Foreskin keratinocyte (primary cell): ENCODE measurements at places on chromosomes 13 and 19. TPM values are rescaled to one million over a fixed set of nuclear protein-coding genes. Genes with fewer than 3 reads are reported as not detected.

The ZNF837 gene
- 0.78 and 1.2 TPM in 2 replicates for total RNA-seq

The C1QTNF9B gene
- total RNA-seq = not detected in 2 replicates

The FCAR gene
- not detected in 2 replicates for total RNA-seq

The IFNL1 gene
- total RNA-seq = not detected in 2 replicates

The LMTK3 gene
- total RNA-seq = 4.2 and 4.3 TPM in 2 replicates

The NTN5 gene
- not detected in 2 replicates for total RNA-seq

The TPTE2 gene
- total RNA-seq = not detected in 2 replicates

The FAAP24 gene
- total RNA-seq = 4.4 and 5.0 TPM in 2 replicates

The ZNF560 gene
- 0.28 and 0.34 TPM in 2 replicates for total RNA-seq

The FPR3 gene
- total RNA-seq = not detected in 2 replicates

The MBNL2 gene
- total RNA-seq = 27.3 and 33.1 TPM in 2 replicates

The TTC9B gene
- not detected in 2 replicates for total RNA-seq

The SULT2A1 gene
- not detected in 2 replicates for total RNA-seq

The KCNJ14 gene
- 0.49 and 0.51 TPM in 2 replicates for total RNA-seq

The IGFL2 gene
- total RNA-seq = 0.39 and 0.65 TPM in 2 replicates

The SMIM44 gene
- not detected in 2 replicates for total RNA-seq

The CCL25 gene
- not detected in 2 replicates for total RNA-seq

The VSIG10L gene
- 0.82 and 0.99 TPM in 2 replicates for total RNA-seq

The ANKLE1 gene
- 2.1 and 2.7 TPM in 2 replicates for total RNA-seq

The PEG3 gene
- 0.39 and 1.2 TPM in 2 replicates for total RNA-seq

The OR4F17 gene
- total RNA-seq = not detected in 2 replicates

The ZNF577 gene
- 4.5 and 5.5 TPM in 2 replicates for total RNA-seq
